A549 (cell line): ENCODE measurements at places on chromosomes 16 and 17. TPM values are rescaled to one million over a fixed set of nuclear protein-coding genes. Genes with fewer than 3 reads are reported as not detected.

The KARS1 gene
- 145 to 163 TPM (median 146 TPM) in 3 replicates for polyA plus RNA-seq

The KRT33B gene
- 0.05 to 0.08 TPM in 2 of 3 replicates, not detected in the other for polyA plus RNA-seq

The BTBD17 gene
- polyA plus RNA-seq, result not detected in 3 replicates

The DOC2B gene
- polyA plus RNA-seq, result 0.27 to 0.30 TPM (median 0.28 TPM) in 3 replicates

The SOCS1 gene
- 0.26 to 0.56 TPM (median 0.32 TPM) in 3 replicates for polyA plus RNA-seq

The ACSM5 gene
- not detected in 3 replicates for polyA plus RNA-seq

The ANKRD40CL gene
- polyA plus RNA-seq, result 0.13 TPM in 1 of 3 replicates, not detected in the others

The CBX8 gene
- polyA plus RNA-seq, result 11.0 to 13.1 TPM (median 11.9 TPM) in 3 replicates

The NTN1 gene
- 0.12 to 0.20 TPM (median 0.17 TPM) in 3 replicates for polyA plus RNA-seq

The NDE1 gene
- polyA plus RNA-seq, result 25.8 to 27.6 TPM (median 26.4 TPM) in 3 replicates

The CD300E gene
- not detected in 3 replicates for polyA plus RNA-seq

The TP53TG3F gene
- 0.12 to 0.34 TPM (median 0.14 TPM) in 3 replicates for polyA plus RNA-seq

The MAP1LC3B gene
- 92.6 to 95.1 TPM (median 94.1 TPM) in 3 replicates for polyA plus RNA-seq

The RAB11FIP4 gene
- polyA plus RNA-seq, result 1.2 to 1.9 TPM (median 1.3 TPM) in 3 replicates

The SLC46A1 gene
- 21.5 to 23.8 TPM (median 23.7 TPM) in 3 replicates for polyA plus RNA-seq

The SPATA2L gene
- 4.7 to 5.2 TPM (median 4.9 TPM) in 3 replicates for polyA plus RNA-seq

The SLC35B1 gene
- 72.7 to 79.9 TPM (median 77.9 TPM) in 3 replicates for polyA plus RNA-seq

The CCL4 gene
- polyA plus RNA-seq, result not detected in 3 replicates

The ATP2C2 gene
- polyA plus RNA-seq, result 0.14 to 0.37 TPM (median 0.29 TPM) in 3 replicates

The CUEDC1 gene
- polyA plus RNA-seq, result 70.7 to 103 TPM (median 90.6 TPM) in 3 replicates

The MGAT5B gene
- polyA plus RNA-seq, result 16.2 to 22.8 TPM (median 21.7 TPM) in 3 replicates

The SPATA32 gene
- polyA plus RNA-seq, result 0.09 to 0.25 TPM (median 0.21 TPM) in 3 replicates

The CTF1 gene
- polyA plus RNA-seq, result 0.16 to 0.30 TPM (median 0.23 TPM) in 3 replicates

The TMEM106A gene
- polyA plus RNA-seq, result 1.1 to 1.7 TPM (median 1.2 TPM) in 3 replicates

The CRYBA1 gene
- polyA plus RNA-seq, result 0.12 TPM in 1 of 3 replicates, not detected in the others

The OTOP3 gene
- polyA plus RNA-seq, result not detected in 3 replicates

The SOX9 gene
- 9.6 to 14.5 TPM (median 12.3 TPM) in 3 replicates for polyA plus RNA-seq

The SLC13A2 gene
- polyA plus RNA-seq, result not detected in 3 replicates

The CYBC1 gene
- polyA plus RNA-seq, result 74.3 to 89.8 TPM (median 86.5 TPM) in 3 replicates

The HOXB5 gene
- polyA plus RNA-seq, result 2.1 to 3.0 TPM (median 2.4 TPM) in 3 replicates
